ENCODE measurements at places on chromosomes 12 and 14.

DNA sequence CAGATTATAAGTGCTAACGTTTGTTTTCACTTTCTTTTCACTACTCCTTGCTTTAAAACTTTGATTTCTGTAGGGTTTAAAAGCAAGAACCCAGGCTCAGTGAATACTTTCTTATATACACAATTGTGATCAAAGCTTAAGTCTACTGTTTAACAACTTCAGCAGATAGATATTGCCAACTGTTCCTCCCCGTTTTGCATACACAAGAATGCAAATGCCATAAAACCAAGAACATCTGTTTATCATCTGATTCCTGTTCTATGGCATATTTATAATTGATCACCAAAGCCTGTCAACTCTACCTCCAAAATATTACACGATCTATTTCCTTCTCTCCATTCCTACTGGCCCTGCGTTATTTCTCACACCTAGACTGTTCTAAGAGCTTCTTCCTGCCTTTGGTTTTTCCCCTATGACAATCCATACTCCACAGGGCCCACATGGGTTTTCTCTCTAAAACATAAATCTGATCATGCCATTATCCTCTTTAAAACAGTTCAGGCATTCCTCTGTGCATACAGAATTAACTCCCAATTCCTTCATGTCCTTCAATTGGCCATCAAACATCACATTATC is 15.9 kb downstream of the MED13L start:
- no peak for DNase-seq

- no peak for DNase-seq
These were observed 3.7 kb downstream of the PSMB11 start for GRCh38 chr14:23045419-23046357.

- DNase-seq = no peak
These were observed 121.7 kb downstream of the PPM1H start for GRCh38 chr12:62813031-62813829.

GRCh38 chr12:6977653-6978052 is 6.9 kb downstream of the EMG1 start:
- DNase-seq = no peak

DNA sequence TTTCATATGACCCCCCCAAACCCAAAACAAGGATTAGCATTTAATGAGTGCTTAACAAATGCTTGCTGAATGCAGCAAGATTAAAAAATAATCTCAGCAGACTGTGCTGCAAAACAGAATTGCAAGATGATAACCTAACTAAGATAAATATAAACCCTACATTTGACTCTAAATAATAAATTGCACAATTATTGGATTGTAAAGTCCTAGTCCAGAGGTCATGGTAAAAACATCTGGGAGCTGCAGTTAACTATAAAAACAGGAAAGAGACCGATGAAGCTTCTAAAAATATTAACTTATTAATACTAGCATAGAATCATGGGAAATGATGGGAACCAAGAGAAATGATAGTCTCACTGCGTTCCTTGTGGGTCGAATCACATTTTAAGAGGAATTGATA is 37.2 kb downstream of the TSHR start:
- no peak for DNase-seq

DNA sequence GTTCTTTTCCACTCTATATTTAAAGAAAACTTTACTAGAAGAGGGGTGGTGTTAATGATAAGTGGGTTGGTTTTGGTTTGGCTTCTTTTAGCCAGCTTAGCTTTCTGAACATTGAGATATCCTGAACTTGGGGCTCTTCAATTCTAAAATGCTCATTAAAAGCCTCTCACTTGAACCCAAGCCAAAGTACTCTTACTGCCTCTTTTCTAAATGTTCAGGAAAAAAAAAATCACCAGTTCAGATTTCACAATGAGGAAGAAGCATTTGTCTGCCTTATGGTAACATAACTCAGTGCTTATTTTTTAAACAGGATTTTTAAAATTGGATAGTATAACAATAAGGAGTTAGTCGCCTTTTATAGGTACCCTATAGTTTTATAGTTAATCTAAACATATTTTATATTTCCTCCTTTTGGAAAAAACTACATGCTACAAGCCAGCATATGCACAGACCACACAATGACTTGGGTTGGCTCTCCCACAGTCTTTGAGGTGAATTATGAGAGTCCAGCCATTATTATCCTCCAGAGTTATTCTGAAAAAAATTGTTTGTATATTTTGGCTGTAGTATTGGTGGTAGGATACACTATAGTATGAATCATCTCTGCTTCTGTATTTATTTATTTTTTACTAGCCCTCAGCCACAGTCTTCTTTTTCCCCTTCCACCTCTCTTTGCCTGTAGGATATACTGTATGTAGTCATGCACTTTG is 195.5 kb upstream of the TMPO start:
- no peak for DNase-seq

DNA sequence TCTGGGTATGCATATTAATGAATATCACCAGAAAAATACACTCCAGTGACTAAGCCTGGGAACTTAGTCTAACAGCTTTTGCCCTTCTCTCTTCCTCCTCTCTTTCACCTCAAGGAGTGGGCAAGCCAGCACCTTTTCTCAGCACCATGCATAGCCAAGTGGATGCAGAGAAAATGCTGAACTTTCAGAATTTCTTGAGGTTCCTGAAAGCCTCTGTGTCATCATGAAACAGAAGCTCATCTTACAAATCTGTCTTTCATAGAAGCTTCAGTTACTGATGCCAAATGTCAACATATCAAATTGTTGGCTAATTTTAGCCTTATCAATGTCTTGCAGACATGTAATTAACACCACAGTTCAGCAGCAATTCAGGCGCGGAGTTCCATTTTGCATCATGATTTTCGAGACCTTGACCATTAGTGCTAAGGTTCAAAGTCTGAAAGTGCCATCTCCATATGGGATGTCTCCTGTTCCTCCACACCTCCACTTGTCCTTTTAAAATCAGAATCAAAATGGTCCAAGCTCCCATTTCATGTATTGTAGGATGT is 51.1 kb upstream of the RPH3A start:
- DNase-seq = no peak
